Mesenchymal stem cell (in vitro differentiated cells and primary cell): ENCODE measurements at places on chromosomes 13 and 19.

GRCh38 chr19:17436874-17437267 is 11.6 kb downstream of the TMEM221 start:
- H3K27me3 ChIP-seq: peaks cover 5% of the 10 kb centered on the region
- H3K4me3 ChIP-seq: no peak overlapping the region
- DNase-seq: no peak
- no peaks in the 10 kb centered on the region for H3K36me3 ChIP-seq

DNA sequence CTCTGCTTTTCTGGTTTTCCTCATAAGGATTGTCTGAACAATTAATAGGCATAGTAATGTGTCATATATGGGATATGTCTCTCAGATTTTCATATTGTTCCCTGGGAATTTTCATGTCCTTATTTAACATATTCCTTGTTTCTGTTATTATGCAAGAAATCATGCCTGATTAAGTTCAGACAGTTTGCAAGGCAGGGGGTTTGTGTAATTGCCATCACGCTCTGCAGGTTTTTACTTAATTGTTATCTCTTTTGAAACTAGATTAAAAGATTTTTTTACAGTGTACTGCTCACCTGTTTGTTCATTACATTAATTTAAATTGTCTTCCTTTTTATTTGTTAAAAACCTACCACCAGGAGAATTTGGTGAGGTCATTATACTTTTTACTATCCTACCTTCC is 1253.2 kb upstream of the PRR20A start:
- H3K27ac ChIP-seq: no peak overlapping the region
- no peak for DNase-seq
- no peaks in the 10 kb centered on the region for H3K27me3 ChIP-seq
- H3K4me1 ChIP-seq: no peaks in the 10 kb centered on the region
- no peaks in the 10 kb centered on the region for H3K36me3 ChIP-seq
- no peak overlapping the region for H3K4me3 ChIP-seq

DNA sequence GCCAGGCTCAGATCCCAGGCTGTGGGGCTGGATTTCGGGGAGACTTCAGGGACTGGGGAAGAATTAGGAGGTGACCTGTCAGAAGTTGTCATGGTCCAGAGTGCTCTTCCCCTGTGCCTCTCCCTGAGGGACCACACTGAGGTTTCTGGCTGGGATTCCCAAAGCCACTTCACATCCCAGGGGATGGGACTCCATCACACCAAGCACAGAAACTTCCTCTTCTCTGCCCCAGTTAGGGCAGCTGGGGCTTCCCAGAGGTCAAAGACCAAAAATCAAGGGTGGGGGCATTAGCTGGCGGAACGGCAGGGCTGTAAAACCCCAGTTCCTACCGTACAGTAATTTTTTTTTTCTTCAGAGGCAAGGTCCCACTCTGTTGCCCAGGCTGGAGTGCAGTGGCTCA is 7.4 kb downstream of the FCER2 start:
- no peak for DNase-seq
- no peaks in the 10 kb centered on the region for H3K36me3 ChIP-seq
- no peak overlapping the region for H3K27ac ChIP-seq
- H3K4me3 ChIP-seq: no peak overlapping the region
- H3K27me3 ChIP-seq: peaks cover 18% of the 10 kb centered on the region

GRCh38 chr19:4642625-4643024 is 3.3 kb downstream of the TNFAIP8L1 start:
- H3K27me3 ChIP-seq: no peaks in the 10 kb centered on the region
- no peaks in the 10 kb centered on the region for H3K36me3 ChIP-seq

- H3K27ac ChIP-seq: peak overlapping the region; percentile 84
- no peaks in the 10 kb centered on the region for H3K36me3 ChIP-seq
- no peak for DNase-seq
- no peak overlapping the region for H3K4me3 ChIP-seq
- H3K27me3 ChIP-seq: no peaks in the 10 kb centered on the region
Measured at GRCh38 chr13:21549633-21550032, 54.3 kb downstream of the MICU2 start.

- H3K4me1 ChIP-seq: peaks cover 25% of the 10 kb centered on the region
- H3K27me3 ChIP-seq: no peaks in the 10 kb centered on the region
- peaks cover 4% of the 10 kb centered on the region for H3K36me3 ChIP-seq
- peak; percentile 86 for DNase-seq
- peak overlapping the region; percentile 95 for H3K27ac ChIP-seq
Measured at GRCh38 chr19:37931881-37932655, 25.1 kb downstream of the SIPA1L3 start.

GRCh38 chr19:51136851-51137551 is 5.1 kb upstream of the SIGLEC7 start:
- no peaks in the 10 kb centered on the region for H3K4me1 ChIP-seq
- H3K27ac ChIP-seq: no peak overlapping the region
- H3K27me3 ChIP-seq: peaks cover 36% of the 10 kb centered on the region
- no peak overlapping the region for H3K4me3 ChIP-seq
- H3K36me3 ChIP-seq: no peaks in the 10 kb centered on the region

- H3K27ac ChIP-seq: no peak overlapping the region
- DNase-seq: no peak
- no peaks in the 10 kb centered on the region for H3K4me1 ChIP-seq
- H3K27me3 ChIP-seq: peaks cover 34% of the 10 kb centered on the region
- no peaks in the 10 kb centered on the region for H3K36me3 ChIP-seq
Measured at GRCh38 chr13:111536075-111536642, 215.7 kb downstream of the TEX29 start.

GRCh38 chr19:31331536-31331935 is 17.7 kb downstream of the TSHZ3 start:
- H3K4me1 ChIP-seq: peaks cover 34% of the 10 kb centered on the region
- no peak for DNase-seq
- peak overlapping the region; percentile 38 for H3K27ac ChIP-seq
- H3K27me3 ChIP-seq: no peaks in the 10 kb centered on the region
- H3K4me3 ChIP-seq: no peak overlapping the region

DNA sequence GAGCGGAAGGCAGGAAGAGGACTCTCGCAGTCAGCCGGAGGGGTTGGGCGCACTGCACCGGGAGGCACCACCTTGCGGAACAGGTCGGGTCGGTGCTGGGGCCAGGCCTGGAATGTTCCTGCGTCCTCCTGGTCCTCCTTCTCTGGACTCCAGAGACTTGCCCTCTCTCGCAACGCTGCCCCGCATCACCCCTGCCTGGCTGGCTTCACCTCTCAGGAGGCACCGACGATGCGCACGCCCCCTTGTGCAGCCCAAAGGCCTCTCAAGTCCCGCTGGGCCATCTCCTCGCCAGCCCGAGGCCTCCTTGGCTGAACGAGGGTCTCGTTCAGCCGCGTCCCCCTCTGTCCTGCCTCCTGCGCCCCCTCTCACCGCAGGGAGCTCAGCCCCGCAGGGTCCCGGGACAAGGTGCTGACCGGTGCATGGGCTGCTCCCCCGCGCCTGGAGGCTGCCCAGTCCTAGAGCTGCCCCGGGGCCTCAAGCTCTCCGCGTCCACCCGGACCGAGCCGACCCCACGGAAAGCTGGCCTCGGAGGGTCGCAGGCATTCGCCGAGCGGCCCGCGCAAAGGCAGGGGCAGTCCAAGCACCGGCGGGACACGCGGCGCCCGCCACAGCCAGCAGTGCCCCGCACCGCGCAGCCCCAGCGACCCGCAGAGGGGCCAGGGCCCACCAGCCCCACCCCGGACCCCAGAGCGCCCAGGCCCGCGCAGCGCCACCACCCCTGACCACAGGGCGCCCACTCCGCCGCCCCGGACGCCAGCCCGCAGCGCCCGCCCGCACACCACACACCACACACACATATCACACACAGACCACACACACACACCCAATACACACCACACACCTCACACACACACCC is 133.8 kb downstream of the CRYL1 start:
- H3K27ac ChIP-seq: no peak overlapping the region
- H3K4me1 ChIP-seq: peaks cover 6% of the 10 kb centered on the region
- H3K4me3 ChIP-seq: no peak overlapping the region
- H3K27me3 ChIP-seq: peaks cover 6% of the 10 kb centered on the region
- no peaks in the 10 kb centered on the region for H3K36me3 ChIP-seq
- no peak for DNase-seq

- no peaks in the 10 kb centered on the region for H3K36me3 ChIP-seq
- H3K4me1 ChIP-seq: no peaks in the 10 kb centered on the region
- no peak for DNase-seq
Measured at GRCh38 chr19:39582442-39582841, 19.9 kb upstream of the LGALS13 start.

DNA sequence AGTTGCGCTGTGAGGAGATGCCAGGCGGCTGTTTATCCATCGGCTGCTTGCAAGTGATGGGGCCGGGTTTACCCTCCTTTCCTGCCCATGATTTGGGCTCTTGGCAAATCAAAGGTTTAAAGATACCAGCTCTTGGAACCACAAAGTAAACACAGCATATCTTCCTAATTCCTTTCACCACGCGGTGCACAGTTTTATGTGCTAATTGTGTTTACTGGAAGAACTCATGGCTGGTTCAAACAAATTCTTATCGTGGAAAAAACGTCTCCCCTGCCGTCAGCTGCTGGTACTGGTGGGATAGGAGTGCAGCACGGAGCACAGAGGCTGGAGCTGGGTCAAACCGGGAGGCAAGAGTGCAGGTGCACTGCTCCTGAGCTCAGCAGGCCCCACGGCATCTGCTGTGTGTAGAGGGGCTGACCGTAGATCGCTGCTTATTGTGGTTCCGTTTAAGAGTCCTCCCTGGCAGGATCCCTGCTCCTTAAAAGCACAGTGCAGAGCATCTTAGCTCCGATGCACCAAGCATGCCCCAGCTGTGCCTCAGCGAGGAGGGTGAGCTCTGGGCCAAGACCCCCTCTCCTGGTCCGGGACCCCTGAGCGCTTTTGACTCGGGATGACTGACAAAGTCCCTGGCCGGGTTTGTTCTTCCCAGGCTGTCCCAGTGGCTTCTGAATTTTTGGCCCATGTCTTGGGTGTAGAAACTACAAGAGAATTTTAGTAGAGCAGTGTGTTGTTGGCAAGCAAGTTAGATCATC is 51.3 kb upstream of the GAS6 start:
- H3K27me3 ChIP-seq: peaks cover 4% of the 10 kb centered on the region
- peaks cover 11% of the 10 kb centered on the region for H3K4me1 ChIP-seq
- H3K36me3 ChIP-seq: no peaks in the 10 kb centered on the region
- H3K4me3 ChIP-seq: no peak overlapping the region
- H3K27ac ChIP-seq: no peak overlapping the region

- H3K27me3 ChIP-seq: no peaks in the 10 kb centered on the region
- H3K36me3 ChIP-seq: no peaks in the 10 kb centered on the region
- DNase-seq: no peak
- no peak overlapping the region for H3K4me3 ChIP-seq
- no peaks in the 10 kb centered on the region for H3K4me1 ChIP-seq
- H3K27ac ChIP-seq: no peak overlapping the region
Measured at GRCh38 chr13:72523049-72523448, 204.4 kb downstream of the MZT1 start.

DNA sequence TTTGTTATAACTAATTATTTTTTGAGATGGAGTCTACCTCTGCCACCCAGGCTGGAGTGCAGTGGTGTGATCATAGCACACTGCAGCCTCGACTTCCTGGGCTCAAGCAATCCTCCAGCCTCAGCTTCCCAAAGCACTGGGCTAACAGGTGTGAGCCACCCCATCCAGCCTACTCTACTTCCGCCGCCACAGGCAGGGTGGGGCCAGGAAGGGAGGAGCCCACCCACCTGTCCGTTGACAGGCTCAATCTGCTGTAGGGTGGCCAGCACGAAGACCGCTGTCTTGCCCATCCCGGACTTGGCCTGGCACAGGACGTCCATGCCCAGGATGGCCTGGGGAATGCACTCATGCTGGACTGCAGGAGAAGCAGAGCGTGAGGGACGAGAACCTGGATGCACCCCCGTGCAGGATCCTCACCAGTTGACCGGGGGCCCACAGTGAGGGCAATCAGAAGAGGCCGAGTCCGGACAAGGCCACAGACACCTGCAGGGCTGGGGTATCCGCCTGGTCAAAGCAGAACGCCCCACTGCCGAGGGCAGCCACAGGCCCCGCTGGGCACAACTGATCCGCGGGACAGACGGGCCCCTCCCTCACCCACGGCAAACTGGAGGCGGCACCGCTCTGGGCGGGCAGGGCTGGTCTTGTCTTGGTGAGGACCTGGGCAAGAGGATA is 6.7 kb downstream of the DDX39A start:
- no peak overlapping the region for H3K4me3 ChIP-seq
- DNase-seq: no peak
- H3K36me3 ChIP-seq: peaks cover 63% of the 10 kb centered on the region
- H3K27ac ChIP-seq: no peak overlapping the region

GRCh38 chr19:47651691-47652090 is 42.8 kb downstream of the BICRA start:
- no peak overlapping the region for H3K4me3 ChIP-seq
- H3K27ac ChIP-seq: no peak overlapping the region
- no peak for DNase-seq
- H3K36me3 ChIP-seq: peaks cover 19% of the 10 kb centered on the region
- H3K27me3 ChIP-seq: no peaks in the 10 kb centered on the region

DNA sequence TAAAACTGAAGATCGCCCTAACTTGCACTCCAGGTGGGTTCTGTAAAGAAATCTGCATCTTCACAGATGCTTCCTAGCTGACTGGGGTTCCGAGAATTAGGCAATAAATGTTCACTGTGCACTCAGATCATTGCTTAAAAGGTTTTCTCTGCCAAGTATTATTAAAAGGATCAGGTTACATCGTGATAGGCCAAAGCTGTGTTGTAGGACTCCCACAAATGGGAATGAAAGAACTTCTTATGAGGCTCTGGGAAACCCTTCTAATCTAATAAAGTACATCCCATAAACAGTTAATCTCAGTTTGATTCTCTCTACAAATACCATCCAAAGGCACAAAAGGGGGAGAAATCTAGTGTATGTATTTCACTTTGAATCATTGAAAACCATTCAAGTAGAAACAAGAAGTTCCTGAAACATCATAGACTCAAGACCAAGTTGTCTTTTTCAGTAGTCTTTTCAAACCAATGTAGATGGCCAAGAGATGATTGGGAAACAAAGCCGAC is 7.1 kb upstream of the POU4F1 start:
- peaks cover 22% of the 10 kb centered on the region for H3K4me1 ChIP-seq
- peaks cover 49% of the 10 kb centered on the region for H3K27me3 ChIP-seq
- no peak overlapping the region for H3K27ac ChIP-seq
- no peaks in the 10 kb centered on the region for H3K36me3 ChIP-seq

GRCh38 chr19:10593820-10594637 is 6.9 kb upstream of the AP1M2 start:
- DNase-seq: no peak
- H3K4me1 ChIP-seq: no peaks in the 10 kb centered on the region
- H3K4me3 ChIP-seq: no peak overlapping the region
- no peak overlapping the region for H3K27ac ChIP-seq

GRCh38 chr19:5718037-5718578 is 1.8 kb downstream of the LONP1 start:
- no peaks in the 10 kb centered on the region for H3K27me3 ChIP-seq
- H3K36me3 ChIP-seq: peaks cover 16% of the 10 kb centered on the region
- H3K4me3 ChIP-seq: peak overlapping the region; percentile 96
- H3K27ac ChIP-seq: peak overlapping the region; percentile 45

DNA sequence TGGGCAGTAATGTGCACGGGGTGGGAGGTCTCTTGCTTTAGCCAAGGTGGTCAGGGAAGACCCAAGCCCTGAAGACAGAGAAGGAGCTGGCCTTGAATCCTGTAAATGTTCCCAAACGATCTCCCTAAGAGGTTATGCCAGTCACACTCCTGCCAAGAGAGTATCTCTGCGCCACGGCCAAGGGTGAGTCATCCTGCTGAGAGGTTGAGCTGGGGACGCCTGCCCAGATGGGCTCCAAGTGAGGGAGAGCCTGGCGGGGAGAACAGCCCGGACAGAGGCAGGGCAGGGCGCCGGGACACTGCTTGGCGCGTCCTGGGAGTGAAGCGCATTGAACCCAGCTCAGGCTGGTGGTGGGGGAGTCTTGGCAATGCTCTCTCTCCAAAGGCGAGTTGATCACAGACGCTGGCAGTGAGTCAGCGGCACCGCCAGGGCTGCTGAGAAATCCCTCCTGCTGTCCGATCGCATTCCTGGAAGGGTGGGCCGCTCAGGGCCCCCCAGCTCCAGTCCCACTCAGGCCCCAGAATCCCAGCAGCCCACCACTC is 16.4 kb downstream of the SULT2B1 start:
- peak; percentile 93 for DNase-seq
- peak overlapping the region; percentile 91 for H3K27ac ChIP-seq
- H3K27me3 ChIP-seq: no peaks in the 10 kb centered on the region
- H3K4me3 ChIP-seq: no peak overlapping the region
- peaks cover 20% of the 10 kb centered on the region for H3K4me1 ChIP-seq
